ENCODE measurements at places on chromosomes 3 and 15. TPM values are rescaled to one million over a fixed set of nuclear protein-coding genes. Genes with fewer than 3 reads are reported as not detected.

Gene TMIE
- 0.46 TPM for total RNA-seq

Gene CCDC33
- total RNA-seq, result not detected

Gene MAP2K1
- 62.7 TPM for total RNA-seq

Gene GALNT15
- total RNA-seq, result 18.8 TPM

Gene MEX3B
- 9.6 TPM for total RNA-seq

Gene CDHR4
- not detected for total RNA-seq

Gene SLC35G2
- total RNA-seq, result 15.6 TPM

Gene MESP1
- total RNA-seq, result 0.46 TPM

Gene GPR156
- total RNA-seq, result 0.13 TPM

Gene NPAP1
- total RNA-seq, result not detected

Gene SERINC4
- total RNA-seq, result not detected

Gene HESX1
- total RNA-seq, result 0.40 TPM

All from pulmonary artery endothelial cell (primary cell).